ENCODE measurements at places on chromosomes 12 and 14. TPM values are rescaled to one million over a fixed set of nuclear protein-coding genes. Genes with fewer than 3 reads are reported as not detected.

Gene GPR84
- total RNA-seq, result not detected

Gene ITGB7
- total RNA-seq, result 3.4 TPM

Gene SLCO1B1
- total RNA-seq, result not detected

Gene PROX2
- not detected for total RNA-seq

Gene RNF212B
- total RNA-seq, result not detected

Gene SCN8A
- 12.7 TPM for total RNA-seq

Gene PGAM5
- 158 TPM for total RNA-seq

Gene SRGAP1
- 11.0 TPM for total RNA-seq

- DNase-seq, result no peak
- H3K36me3 ChIP-seq, result no peaks in the 10 kb centered on the region
- no peaks in the 10 kb centered on the region for H3K4me1 ChIP-seq
- H3K27me3 ChIP-seq, result no peaks in the 10 kb centered on the region
- H3K4me3 ChIP-seq, result no peak overlapping the region
Measured at GRCh38 chr14:96986256-96987085, 189.3 kb downstream of the VRK1 start.

- H3K4me1 ChIP-seq, result no peaks in the 10 kb centered on the region
- no peak overlapping the region for H3K4me3 ChIP-seq
- DNase-seq, result no peak
- peaks cover 41% of the 10 kb centered on the region for H3K36me3 ChIP-seq
- no peak overlapping the region for H3K27ac ChIP-seq
- no peaks in the 10 kb centered on the region for H3K27me3 ChIP-seq
Measured at GRCh38 chr12:108676707-108677106, 43.0 kb upstream of the SELPLG start.

GRCh38 chr12:25194722-25195055, 271 bp downstream of the DNAI7 start:
- H3K27me3 ChIP-seq, result no peaks in the 10 kb centered on the region
- H3K4me3 ChIP-seq, result peak overlapping the region; percentile 95

DNA sequence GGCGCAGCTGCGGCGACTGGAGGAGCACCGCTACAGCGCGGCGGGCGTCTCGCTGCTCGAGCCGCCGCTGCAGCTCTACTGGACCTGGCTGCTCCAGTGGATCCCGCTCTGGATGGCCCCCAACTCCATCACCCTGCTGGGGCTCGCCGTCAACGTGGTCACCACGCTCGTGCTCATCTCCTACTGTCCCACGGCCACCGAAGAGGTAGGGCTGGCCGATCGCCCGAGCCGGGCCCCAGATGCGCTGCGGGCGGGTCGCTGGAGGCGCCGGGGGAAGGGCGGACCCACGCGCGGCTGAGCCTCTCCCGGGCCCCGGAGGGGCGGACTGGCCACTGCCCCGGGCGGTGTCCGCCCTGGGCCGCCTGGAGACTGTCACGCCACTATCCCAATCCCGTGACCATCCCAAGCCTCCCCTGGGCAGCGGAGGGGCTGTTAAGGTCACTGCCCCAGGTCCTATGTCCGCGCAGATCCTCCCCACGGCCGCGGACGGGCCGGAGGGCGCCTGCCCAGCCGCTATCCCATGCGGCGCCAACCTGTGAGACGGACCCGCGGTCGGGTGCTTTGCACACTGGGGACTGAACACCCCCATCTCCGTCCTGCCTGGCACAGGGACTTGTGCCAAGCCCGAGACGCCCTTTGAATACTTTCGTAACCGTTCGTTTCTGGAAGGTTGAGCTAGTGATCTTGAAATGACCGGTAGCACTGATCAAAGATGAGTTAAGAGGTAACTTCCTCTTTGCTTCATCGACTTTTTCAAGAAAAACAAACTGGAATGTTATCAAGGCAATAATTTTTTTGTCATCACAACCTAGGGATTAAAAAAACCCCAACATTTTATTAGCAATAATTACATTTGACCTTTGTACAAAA, 725 bp downstream of the CHPT1 start:
- peak; percentile 48 for DNase-seq
- no peaks in the 10 kb centered on the region for H3K27me3 ChIP-seq
- H3K27ac ChIP-seq, result no peak overlapping the region
- H3K36me3 ChIP-seq, result no peaks in the 10 kb centered on the region
- peak overlapping the region; percentile 89 for H3K4me3 ChIP-seq
- H3K4me1 ChIP-seq, result peaks cover 12% of the 10 kb centered on the region

GRCh38 chr12:123602651-123603195, 824 bp downstream of the DDX55 start:
- H3K4me3 ChIP-seq, result peak overlapping the region; percentile 85
- no peaks in the 10 kb centered on the region for H3K27me3 ChIP-seq
- no peak for DNase-seq
- H3K4me1 ChIP-seq, result peaks cover 6% of the 10 kb centered on the region
- no peak overlapping the region for H3K27ac ChIP-seq

- no peak for DNase-seq
- peaks cover 5% of the 10 kb centered on the region for H3K4me1 ChIP-seq
- no peaks in the 10 kb centered on the region for H3K36me3 ChIP-seq
- H3K4me3 ChIP-seq, result no peak overlapping the region
Measured at GRCh38 chr12:76944892-76945291, 66.1 kb upstream of the CSRP2 start.

GRCh38 chr14:97571866-97572555, 774.8 kb downstream of the VRK1 start:
- H3K27me3 ChIP-seq, result peaks cover 31% of the 10 kb centered on the region
- H3K4me1 ChIP-seq, result no peaks in the 10 kb centered on the region
- no peaks in the 10 kb centered on the region for H3K36me3 ChIP-seq

DNA sequence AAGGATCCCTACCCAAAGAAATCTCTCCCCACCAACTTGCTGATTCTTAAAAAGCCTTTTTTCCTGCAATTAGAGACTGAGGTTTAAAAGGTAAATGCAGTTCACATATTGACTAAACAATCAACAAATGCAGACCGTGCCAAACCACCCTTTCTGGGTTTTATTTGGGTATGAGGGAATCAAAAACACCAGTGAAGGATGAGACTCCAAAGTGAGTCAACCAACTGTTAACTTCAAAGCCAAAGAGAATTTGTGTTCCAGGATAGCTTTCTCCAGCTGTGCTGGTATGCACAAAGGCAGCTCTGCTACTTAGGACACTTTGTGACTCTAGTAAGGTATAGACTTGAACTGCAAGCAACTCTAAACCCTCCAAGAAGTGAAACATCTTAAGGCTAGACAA, 39.4 kb downstream of the RPS29 start:
- no peak overlapping the region for H3K27ac ChIP-seq
- H3K4me3 ChIP-seq, result no peak overlapping the region
- H3K4me1 ChIP-seq, result peaks cover 10% of the 10 kb centered on the region
- DNase-seq, result peak; percentile 28
- H3K36me3 ChIP-seq, result no peaks in the 10 kb centered on the region
- no peaks in the 10 kb centered on the region for H3K27me3 ChIP-seq

DNA sequence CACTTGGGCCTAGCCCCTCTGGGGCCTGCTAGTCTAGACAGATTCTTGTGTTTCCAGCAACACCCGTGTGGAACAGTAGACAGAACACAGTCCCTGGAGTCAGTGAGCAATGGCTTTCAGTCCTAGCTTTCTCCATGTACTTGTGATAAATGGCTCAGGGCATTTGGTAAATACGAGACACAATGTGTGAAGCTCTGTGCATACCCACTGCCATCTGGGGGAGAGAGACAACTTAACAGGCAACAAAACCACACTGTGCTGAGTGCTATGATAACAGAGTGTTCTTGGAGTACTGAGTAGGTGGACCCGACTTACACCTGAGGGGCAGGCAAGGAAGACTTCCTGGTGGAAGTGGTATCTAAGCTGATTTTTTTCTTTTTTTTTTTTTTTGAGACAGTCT, 86.3 kb upstream of the TBX3 start:
- no peaks in the 10 kb centered on the region for H3K27me3 ChIP-seq
- DNase-seq, result peak; percentile 30
- no peak overlapping the region for H3K4me3 ChIP-seq
- no peak overlapping the region for H3K27ac ChIP-seq
- peaks cover 18% of the 10 kb centered on the region for H3K4me1 ChIP-seq

GRCh38 chr12:79920421-79921238, 14.3 kb downstream of the PPP1R12A start:
- no peak for DNase-seq
- H3K4me1 ChIP-seq, result no peaks in the 10 kb centered on the region
- no peak overlapping the region for H3K4me3 ChIP-seq
- H3K36me3 ChIP-seq, result no peaks in the 10 kb centered on the region
- no peaks in the 10 kb centered on the region for H3K27me3 ChIP-seq

DNA sequence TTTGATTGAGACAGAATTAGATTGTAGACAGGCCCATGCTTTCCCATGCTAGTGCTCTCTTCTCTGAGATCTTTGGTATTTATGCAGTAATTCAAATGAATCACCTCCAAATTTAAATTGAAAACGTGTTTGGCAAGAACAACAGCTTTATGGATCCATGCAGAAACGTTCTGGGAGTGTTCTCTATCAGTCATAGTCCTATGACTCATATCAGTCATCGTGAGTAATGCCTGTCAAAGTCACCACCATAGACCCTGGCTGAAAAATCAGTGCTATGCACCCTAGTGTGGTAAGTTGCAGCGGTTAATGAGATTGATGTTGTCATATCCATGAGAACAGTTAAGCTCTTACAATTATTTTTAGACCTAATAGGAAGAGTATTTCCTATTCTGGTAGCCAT, 90.1 kb upstream of the FOXG1 start:
- no peaks in the 10 kb centered on the region for H3K27me3 ChIP-seq
- peak; percentile 98 for DNase-seq
- no peaks in the 10 kb centered on the region for H3K36me3 ChIP-seq
- H3K4me3 ChIP-seq, result peak overlapping the region; percentile 13
- H3K4me1 ChIP-seq, result peaks cover 58% of the 10 kb centered on the region

DNA sequence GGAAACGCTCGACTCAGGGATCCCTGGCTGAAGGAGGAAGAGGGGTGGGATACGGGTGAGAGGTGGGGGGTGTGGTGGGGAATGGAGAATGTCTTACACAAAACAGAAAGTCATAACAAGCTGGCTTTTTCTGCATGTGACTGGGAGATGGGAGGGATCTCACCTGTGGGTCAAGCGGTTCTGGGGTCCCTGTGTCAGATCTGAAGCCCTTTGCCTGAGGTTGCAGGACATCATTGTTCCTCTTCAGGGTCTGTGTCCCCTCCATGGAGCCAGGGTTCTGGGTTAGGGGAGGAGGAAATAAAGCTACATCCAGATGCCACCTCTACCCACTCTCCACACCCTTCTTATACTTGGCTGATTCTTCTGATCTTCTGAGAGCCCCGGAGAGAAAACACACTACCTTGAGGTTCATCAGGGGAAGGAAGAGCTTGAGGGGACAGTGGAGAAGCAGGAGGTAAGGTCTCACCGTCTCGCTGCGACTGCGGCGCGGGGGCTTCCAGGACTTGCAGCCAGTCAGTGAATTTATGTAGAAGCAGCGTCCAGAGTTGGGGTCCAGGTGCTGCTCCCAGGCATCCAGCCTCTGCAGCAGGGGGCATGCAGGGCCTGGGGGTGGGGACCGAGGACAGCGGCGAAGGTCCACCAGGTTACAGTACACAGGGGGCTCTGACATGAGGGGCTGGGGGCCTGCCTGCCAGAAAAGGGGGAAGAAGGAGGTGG, 2.5 kb downstream of the ARHGAP9 start:
- H3K36me3 ChIP-seq, result no peaks in the 10 kb centered on the region
- no peaks in the 10 kb centered on the region for H3K4me1 ChIP-seq
- no peak for DNase-seq
- H3K27me3 ChIP-seq, result peaks cover 47% of the 10 kb centered on the region
- H3K27ac ChIP-seq, result no peak overlapping the region
- H3K4me3 ChIP-seq, result no peak overlapping the region

GRCh38 chr12:117124421-117125271, 25.4 kb upstream of the TESC start:
- no peaks in the 10 kb centered on the region for H3K27me3 ChIP-seq
- H3K27ac ChIP-seq, result no peak overlapping the region
- H3K36me3 ChIP-seq, result no peaks in the 10 kb centered on the region
- peak; percentile 38 for DNase-seq

GRCh38 chr14:67497216-67497615, 8.7 kb upstream of the TMEM229B start:
- H3K27me3 ChIP-seq, result no peaks in the 10 kb centered on the region
- H3K4me3 ChIP-seq, result no peak overlapping the region
- no peaks in the 10 kb centered on the region for H3K4me1 ChIP-seq
- H3K36me3 ChIP-seq, result no peaks in the 10 kb centered on the region
- H3K27ac ChIP-seq, result no peak overlapping the region
- DNase-seq, result no peak

- no peak overlapping the region for H3K27ac ChIP-seq
- no peak for DNase-seq
- H3K4me1 ChIP-seq, result no peaks in the 10 kb centered on the region
Measured at GRCh38 chr14:96586056-96586455, 83.9 kb downstream of the PAPOLA start.

DNA sequence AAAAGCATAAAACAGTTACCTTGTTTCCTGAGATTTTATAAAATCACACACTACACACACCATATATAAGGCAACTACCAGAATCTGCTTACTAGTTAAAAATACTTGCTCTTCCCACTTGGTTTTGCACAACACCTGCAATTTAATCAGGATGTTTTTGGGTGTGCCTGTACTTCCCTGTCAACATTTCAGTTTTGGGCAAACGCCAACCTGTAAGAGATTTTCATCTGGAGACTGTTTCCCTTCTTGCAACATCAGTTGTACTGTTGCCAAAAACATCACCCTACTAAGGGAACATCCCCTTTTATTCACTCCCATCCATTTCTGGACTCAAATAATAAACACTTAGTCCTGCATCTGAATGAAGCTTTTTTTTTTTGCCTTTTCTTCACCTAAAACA, 172.3 kb downstream of the DUSP6 start:
- peak; percentile 87 for DNase-seq
- no peak overlapping the region for H3K27ac ChIP-seq
- no peaks in the 10 kb centered on the region for H3K27me3 ChIP-seq
- H3K4me1 ChIP-seq, result peaks cover 37% of the 10 kb centered on the region

DNA sequence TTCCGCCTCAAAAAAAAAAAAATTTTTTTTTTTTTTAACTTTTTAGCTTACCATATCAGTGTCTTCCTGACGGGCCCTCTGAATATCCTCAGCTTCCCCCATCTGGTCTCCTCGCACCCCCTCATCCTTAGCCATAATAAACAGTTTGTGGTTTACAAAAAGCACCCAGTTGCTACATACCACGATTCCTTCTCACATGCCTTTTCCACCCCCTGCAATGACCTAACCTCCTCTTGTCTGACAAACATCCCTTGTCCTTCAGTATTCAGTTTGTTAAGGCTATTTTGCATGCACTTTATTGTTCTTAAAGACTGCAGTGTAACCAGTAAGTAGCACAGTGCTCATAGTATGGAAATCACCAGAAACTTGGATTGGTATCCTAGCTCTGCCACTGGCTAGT, 88.5 kb downstream of the PPM1H start:
- no peak overlapping the region for H3K4me3 ChIP-seq
- H3K27ac ChIP-seq, result no peak overlapping the region
- H3K36me3 ChIP-seq, result no peaks in the 10 kb centered on the region
- H3K4me1 ChIP-seq, result peaks cover 15% of the 10 kb centered on the region

- no peak overlapping the region for H3K27ac ChIP-seq
- no peak for DNase-seq
- no peak overlapping the region for H3K4me3 ChIP-seq
- H3K4me1 ChIP-seq, result no peaks in the 10 kb centered on the region
Measured at GRCh38 chr12:92445253-92446082, 257.3 kb upstream of the PLEKHG7 start.
